ENCODE measurements at places on chromosomes 2 and 18.

- DNase-seq, result no peak
These were observed 291.5 kb downstream of the SLC4A3 start for GRCh38 chr2:219918944-219919343.

DNA sequence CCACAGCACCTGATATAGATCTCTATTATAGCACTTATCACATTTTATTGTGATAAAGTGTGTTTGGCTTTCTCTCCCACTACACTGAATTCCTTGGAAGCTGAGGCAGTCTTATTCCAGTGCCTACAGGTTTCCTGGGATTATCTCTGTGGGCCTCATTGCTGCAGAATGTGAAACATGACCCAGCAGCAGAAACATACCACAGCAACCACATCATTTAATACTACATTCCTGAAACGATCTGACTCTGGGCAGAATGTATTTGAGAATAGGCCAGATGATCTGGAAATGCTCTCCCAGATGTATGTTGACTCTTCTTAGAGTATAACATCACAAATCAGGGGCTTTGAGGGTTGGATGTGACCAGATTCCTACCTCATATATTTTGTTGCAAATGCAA, 323.5 kb upstream of the TANK start:
- DNase-seq, result no peak

GRCh38 chr2:133334923-133335322, 233.3 kb downstream of the NCKAP5 start:
- DNase-seq, result no peak

DNA sequence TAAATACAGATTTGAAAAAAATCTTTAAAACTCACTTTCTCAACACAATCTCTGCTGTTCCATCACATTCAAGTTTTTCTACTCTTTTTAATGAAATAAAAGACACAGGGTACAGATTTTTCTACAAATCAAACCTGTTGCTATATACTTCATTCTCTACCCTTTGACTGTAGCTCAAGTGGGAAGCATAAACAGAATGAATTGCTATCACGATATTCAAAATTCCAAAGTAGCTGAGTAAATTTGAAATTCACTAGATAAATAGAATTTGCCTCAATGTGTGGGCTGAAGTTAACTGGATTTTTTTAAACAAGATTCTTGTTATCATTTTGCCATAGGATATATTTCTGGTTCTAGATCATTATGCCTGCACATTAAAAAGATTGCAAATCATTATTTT, 185.9 kb downstream of the ZNF521 start:
- DNase-seq, result no peak

DNA sequence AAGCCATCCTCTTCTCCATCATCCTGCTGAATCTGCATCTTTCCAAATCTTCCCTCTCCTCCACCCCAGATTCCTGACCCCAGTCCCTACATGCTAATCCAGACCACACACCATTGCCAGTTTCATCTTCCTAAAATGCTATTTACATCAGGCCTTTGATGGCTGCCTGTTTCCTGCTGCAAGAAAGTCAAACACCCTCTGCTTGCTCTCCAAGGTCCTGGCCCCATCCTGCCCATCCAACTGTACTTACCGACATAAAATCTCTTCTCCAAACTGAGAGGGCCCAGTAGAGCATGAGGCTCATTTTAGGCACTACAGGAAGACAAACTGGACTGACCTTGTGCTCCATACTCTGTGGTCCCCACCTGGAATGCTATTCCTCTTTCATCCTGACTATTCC, 19.0 kb downstream of the ALK start:
- DNase-seq, result no peak

- DNase-seq, result no peak
These were observed 189.5 kb downstream of the TFCP2L1 start for GRCh38 chr2:121095257-121096080.

- no peak for DNase-seq
These were observed 15.6 kb upstream of the SNED1 start for GRCh38 chr2:240982821-240983281.

DNA sequence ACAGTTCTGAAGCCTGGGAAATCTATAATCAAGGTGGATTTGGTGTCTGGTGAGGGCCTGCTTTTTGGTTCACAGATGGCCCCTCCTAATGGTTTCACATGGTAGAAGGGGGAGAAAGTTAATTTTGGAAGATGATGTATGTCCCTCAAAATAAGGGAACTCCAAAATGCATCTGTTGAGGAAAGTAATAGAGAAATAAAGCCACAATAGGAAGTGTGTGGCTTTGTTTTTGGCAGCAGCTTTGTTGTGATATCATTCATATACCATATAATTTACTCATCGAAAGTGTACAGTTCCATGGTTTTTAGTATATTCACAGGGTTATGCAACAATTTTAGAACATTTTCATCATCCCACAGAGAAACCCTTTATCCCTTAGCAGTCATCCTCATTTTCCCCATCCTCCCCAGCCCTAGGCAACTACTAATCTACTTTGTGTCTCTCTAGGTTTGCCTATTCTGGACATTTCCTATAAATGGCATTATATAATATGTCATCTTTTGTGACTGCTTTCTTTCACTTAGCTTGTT, 274.0 kb upstream of the FAM98A start:
- DNase-seq, result no peak

- DNase-seq, result no peak
These were observed 146.2 kb upstream of the ITGA4 start for GRCh38 chr2:181310967-181311366.

DNA sequence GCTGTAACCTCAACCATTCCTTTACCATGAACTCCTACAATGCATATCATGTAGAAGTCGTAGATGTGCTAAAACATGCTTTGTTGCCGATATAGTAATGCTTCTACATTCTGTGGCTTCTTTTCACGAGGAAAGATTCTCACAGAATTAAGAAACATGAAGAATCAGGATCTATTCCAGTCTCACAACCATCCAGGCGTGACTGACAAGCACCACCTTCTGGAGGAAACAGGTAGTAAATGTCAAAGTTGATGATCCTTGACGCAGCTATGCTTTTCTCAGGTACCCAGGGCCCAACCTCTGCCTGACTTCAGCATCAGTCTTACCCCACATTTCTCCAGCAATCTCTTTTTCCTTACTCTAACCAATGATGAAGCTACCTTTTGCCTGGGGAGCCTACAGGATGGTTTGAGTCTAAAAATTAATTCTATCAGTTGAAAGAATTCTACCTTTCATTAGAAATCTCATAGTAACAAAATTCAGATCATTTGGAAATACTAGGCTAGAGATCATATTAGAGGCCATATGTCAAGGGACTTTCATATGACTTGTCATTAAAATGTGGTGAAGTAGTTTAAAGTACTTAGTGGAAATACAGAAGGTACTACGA, 123.3 kb upstream of the RND3 start:
- DNase-seq, result no peak

- no peak for DNase-seq
These were observed 155.5 kb upstream of the ID2 start for GRCh38 chr2:8526403-8526696.

GRCh38 chr2:239533569-239534316, 132.9 kb upstream of the HDAC4 start:
- no peak for DNase-seq

DNA sequence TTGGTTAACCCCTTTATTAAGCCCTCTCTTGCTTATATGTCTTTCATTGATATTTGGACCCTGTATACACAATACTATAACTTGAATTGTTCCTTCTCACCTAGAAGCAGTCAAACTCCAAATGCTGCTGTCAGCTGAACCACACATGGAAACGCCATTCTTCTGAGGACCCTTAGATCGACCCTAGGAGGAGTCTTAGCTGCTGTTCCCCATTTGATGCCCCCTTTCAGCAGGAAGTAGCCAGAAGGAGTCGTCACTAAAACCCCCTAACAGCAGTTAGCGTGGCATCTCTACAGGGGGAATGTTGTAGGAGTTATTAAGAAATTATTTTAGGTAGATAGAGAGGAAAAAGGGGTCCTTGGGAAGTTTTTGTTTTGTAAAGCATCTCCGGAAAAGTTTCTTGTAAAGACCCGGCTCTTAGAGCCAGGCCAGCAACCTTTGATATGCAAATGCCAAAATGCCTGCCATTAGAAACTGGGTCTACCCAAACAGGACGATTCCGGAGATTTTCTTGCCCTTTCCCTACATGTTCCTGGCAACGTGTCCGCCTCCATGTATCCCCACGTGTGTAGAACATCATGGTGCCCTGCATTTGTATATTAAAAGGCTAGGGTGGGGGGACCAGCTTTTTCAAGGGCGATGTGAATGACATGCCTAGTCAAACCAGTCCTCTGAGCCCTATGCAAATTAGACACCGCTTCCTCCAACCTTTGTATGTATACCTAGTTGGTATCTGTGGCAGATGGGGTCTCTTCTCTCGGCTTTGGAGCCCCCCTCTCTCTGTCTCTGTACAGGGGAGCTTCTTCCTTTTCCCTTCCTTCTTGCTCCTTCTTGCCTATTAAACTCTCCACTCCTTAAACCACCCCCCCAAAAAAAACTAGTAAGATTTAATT, 638.4 kb upstream of the POU3F3 start:
- no peak for DNase-seq

DNA sequence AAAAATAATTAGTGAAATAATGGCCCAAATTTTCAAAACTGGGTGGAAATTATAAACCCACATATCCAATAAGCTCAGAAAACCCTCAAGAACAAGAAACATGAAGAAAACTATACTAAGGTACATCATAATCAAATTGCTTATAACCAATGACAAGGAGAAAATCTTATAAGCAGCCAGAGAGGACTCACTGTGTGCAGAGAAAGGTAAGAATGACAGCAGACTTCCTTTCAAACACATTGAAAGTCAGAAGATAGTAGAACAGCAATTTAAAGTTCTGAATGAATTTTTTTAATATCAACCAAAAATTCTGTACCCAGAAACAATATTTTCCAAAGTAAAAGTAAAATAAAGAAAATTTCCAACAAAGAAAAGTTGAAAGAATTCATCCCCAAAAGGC, 197.7 kb upstream of the RAB12 start:
- no peak for DNase-seq

All from stimulated activated CD4-positive, alpha-beta T cell treated with anti-CD3 and anti-CD28 coated beads, Interleukin-2, amount 100 ng/mL, for 24 hours (primary cell).